ENCODE measurements at places on chromosomes 4 and X. TPM values are rescaled to one million over a fixed set of nuclear protein-coding genes. Genes with fewer than 3 reads are reported as not detected.

The ZNF827 gene
- 25.3 TPM for total RNA-seq

The CT45A10 gene
- not detected for total RNA-seq

The TMEM255A gene
- total RNA-seq: 0.73 TPM

The SLC10A4 gene
- total RNA-seq: 3.6 TPM

The PDE6B gene
- 4.5 TPM for total RNA-seq

The PPEF2 gene
- not detected for total RNA-seq

The ARHGAP36 gene
- 0.32 TPM for total RNA-seq
